ENCODE measurements at places on chromosomes 3 and 15.

DNA sequence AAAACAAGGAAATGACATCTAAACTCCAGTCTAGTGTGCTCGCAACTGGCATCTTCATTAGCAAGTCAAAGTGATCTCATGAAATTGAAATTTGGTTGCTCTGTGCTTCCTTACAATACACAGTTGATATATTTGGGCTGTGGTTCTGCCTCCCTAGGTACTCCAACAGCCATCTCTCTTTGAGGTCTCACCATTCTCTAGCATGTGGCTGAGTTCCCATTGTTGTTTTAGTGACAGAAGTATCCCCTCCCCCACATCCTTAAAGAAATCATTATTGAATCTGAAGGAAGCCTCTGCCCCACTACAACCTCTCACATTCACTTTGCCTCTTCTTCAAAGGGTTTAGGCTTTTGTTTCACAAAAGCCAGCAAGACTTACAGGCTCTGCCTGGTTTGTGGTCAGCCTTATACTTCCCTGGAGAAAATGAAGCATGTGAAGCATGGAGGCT, 516.5 kb downstream of the NLGN1 start:
- no peak for DNase-seq
- no peaks in the 10 kb centered on the region for H3K27me3 ChIP-seq
- no peak overlapping the region for H3K4me3 ChIP-seq
- H3K4me1 ChIP-seq = no peaks in the 10 kb centered on the region
- no peaks in the 10 kb centered on the region for H3K36me3 ChIP-seq

DNA sequence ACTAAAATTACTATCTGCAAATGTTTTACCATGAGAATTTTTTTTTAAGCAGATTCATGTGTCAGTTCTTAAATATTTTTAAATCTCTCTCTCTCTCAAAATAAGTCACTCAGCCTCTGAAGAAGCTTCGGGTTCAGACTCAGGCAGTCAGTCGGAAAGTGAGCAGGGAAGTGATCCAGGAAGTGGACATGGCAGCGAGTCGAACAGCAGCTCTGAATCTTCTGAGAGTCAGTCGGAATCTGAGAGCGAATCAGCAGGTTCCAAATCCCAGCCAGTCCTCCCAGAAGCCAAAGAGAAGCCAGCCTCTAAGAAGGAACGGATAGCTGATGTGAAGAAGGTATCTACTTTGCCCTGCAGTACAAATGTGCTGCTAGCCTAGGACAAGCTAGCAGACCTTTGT, 24.1 kb downstream of the CHD2 start:
- H3K27ac ChIP-seq = peak overlapping the region; percentile 78
- peaks cover 84% of the 10 kb centered on the region for H3K4me1 ChIP-seq
- H3K27me3 ChIP-seq = no peaks in the 10 kb centered on the region
- no peak for DNase-seq

- H3K27me3 ChIP-seq = no peaks in the 10 kb centered on the region
- no peak for DNase-seq
- H3K4me1 ChIP-seq = peaks cover 22% of the 10 kb centered on the region
- peaks cover 1% of the 10 kb centered on the region for H3K36me3 ChIP-seq
- no peak overlapping the region for H3K27ac ChIP-seq
- H3K4me3 ChIP-seq = no peak overlapping the region
Observed at GRCh38 chr3:186529201-186529999, 14.8 kb downstream of the CRYGS start.

DNA sequence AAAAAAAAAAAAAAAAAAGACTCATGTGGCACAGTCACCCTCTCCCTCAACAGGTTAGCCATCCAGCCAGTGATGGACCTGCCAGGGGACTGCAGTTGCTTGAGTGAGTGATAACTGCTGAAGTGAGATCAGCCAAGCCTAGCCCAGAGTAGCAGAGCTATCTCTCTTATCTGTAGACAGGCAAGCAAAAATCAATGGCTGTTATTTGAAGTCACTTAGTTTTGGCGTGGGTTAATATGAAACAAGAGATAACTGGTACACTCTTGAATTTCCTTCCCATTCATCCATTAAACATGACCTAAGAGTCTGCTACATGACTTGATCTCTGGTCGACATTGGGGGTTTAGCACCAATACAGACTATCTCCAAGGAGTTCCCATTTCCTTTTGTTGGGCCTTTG, 51.2 kb upstream of the TNIK start:
- DNase-seq = no peak
- H3K4me3 ChIP-seq = no peak overlapping the region
- no peaks in the 10 kb centered on the region for H3K27me3 ChIP-seq
- no peaks in the 10 kb centered on the region for H3K4me1 ChIP-seq
- H3K36me3 ChIP-seq = no peaks in the 10 kb centered on the region

- no peaks in the 10 kb centered on the region for H3K36me3 ChIP-seq
- DNase-seq = no peak
- peaks cover 66% of the 10 kb centered on the region for H3K4me1 ChIP-seq
- peak overlapping the region; percentile 80 for H3K27ac ChIP-seq
Observed at GRCh38 chr3:177551431-177551836, 354.2 kb upstream of the TBL1XR1 start.

DNA sequence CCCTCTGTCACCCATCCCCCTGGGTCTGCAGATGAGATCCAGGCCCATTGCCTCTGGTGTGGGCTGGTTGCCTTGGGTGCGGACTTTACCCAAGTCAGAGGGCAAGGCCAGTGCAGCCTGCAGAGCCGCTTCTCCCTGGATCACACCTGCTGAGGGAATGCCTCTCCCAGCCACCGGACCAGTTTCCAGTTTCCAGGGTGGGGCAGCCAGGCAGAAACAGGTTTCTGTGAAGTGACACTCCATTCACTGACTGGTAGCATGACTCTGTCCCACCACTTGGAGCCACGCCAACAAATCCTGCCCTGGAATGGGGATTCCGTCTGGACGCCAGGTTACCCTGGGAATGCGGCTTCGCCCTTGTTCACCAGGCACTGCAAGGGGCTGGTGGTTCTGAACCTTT, 30.0 kb downstream of the PAQR5 start:
- no peak for DNase-seq
- peaks cover 62% of the 10 kb centered on the region for H3K27me3 ChIP-seq
- peaks cover 4% of the 10 kb centered on the region for H3K36me3 ChIP-seq
- no peak overlapping the region for H3K4me3 ChIP-seq
- no peaks in the 10 kb centered on the region for H3K4me1 ChIP-seq

- no peaks in the 10 kb centered on the region for H3K27me3 ChIP-seq
- H3K4me1 ChIP-seq = peaks cover 22% of the 10 kb centered on the region
- H3K27ac ChIP-seq = no peak overlapping the region
Observed at GRCh38 chr3:4547799-4548198, 54.7 kb downstream of the ITPR1 start.

DNA sequence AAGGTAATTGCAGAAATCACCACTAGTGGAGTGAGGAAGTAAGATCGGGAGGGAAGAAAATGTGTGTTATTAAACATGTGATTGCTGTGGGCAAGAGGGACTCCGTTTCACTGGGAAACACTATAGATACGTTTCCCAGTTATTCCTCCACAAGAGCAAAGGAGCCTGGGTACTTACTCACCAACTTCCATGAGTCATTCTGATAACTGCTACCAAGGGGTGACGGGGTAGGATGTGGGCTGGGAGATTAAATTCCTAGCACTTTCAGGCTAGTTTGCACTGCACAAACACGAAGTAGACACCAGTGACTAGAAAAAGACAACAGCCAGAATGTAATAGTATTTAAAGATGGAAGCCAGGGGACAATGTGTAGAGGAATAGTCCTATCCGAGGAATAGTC, 812.9 kb upstream of the CFAP20DC start:
- DNase-seq = no peak
- H3K4me3 ChIP-seq = no peak overlapping the region
- no peak overlapping the region for H3K27ac ChIP-seq

- no peaks in the 10 kb centered on the region for H3K36me3 ChIP-seq
- no peak for DNase-seq
- no peaks in the 10 kb centered on the region for H3K4me1 ChIP-seq
- H3K27ac ChIP-seq = no peak overlapping the region
Observed at GRCh38 chr3:84042399-84043106, 916.2 kb upstream of the CADM2 start.

DNA sequence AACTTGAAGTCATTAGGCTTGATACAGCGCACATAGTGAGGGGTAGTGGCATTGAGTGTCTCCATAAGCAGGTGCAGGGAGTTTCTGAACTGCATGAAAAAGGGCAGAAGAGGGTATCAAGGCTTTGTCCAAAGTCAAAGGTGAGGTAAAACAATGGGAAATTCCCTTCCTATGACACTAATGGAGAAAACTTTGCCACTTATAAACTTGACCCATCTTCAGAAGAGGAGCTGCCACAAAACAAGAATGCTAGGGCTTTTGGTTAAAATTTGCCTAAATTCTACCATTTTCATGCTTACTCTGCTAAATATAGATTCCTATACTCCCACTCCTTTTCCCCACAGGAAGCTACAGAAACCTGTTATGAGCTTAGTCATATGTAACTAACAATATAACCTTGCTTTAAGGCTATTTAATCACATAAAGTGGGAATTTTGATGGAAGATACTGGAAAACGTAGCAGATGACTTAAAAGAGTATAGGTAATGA, 87.5 kb upstream of the MYO5C start:
- no peak for DNase-seq
- no peak overlapping the region for H3K27ac ChIP-seq
- peaks cover 33% of the 10 kb centered on the region for H3K36me3 ChIP-seq
- no peaks in the 10 kb centered on the region for H3K27me3 ChIP-seq
- no peaks in the 10 kb centered on the region for H3K4me1 ChIP-seq

GRCh38 chr3:157500232-157500631, 3.0 kb downstream of the VEPH1 start:
- no peak overlapping the region for H3K27ac ChIP-seq
- no peak for DNase-seq

GRCh38 chr15:100958326-100959065, 39.3 kb downstream of the LRRK1 start:
- no peak for DNase-seq
- H3K27ac ChIP-seq = no peak overlapping the region
- peaks cover 3% of the 10 kb centered on the region for H3K36me3 ChIP-seq
- no peak overlapping the region for H3K4me3 ChIP-seq

DNA sequence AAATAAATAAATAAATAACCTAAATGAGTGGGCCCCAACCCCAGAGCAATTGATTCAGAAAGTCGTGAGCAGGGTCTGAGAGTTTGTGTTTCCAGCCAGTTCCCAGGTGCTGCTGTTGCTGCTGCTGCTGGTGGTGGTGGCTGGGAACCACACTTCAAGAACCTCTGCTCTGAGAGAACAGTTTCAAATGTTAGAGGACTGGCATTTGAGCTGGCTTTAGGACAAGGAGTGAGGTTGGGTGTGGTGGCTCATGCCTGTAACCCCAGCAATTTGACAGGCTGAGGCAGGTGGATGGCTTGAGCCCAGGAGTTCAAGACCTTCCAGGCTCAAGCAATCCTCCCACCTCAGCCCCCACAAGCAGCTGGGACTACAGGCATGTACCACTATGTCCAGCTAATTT, 123.1 kb upstream of the UBE2E1 start:
- H3K27me3 ChIP-seq = peaks cover 10% of the 10 kb centered on the region
- H3K4me3 ChIP-seq = no peak overlapping the region
- no peak for DNase-seq

DNA sequence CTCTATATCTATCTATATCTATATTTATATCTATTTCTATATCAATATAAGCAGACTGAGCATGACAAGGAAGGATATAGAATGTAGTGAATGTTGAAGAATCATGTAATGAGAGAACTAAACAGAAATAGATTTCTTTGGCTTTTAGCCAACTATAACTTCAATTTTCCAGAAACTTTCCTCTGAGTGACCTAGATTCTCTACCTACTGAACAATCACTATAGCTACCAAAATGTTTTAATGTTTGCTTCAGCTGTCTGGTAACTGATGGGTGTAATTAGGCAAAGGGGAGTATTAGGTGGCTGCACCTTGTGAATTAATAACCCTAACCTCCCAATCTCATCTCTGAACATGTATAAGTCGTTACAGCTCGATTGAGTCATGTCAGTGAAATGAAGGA, 76.4 kb upstream of the ROBO1 start:
- no peak overlapping the region for H3K27ac ChIP-seq
- no peaks in the 10 kb centered on the region for H3K27me3 ChIP-seq
- no peaks in the 10 kb centered on the region for H3K4me1 ChIP-seq
- no peaks in the 10 kb centered on the region for H3K36me3 ChIP-seq

DNA sequence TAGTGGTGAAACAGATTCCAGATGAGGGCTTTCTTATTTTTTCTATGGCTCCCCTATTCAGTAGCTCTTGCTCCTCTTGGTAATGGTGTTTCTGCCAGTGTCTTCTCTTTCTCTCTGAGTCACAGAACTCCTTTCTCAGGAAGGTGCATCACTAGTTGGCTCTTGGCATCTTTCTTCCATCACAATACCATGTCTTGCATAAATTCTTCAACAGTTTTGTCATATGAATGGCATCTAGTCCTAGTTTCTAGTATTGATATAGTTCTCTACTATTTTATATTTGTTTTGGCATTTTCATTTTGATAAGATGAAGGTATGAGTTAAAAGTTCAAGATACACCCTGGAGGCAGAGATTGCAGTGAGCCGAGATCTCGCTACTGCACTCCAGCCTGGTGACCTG, 51.0 kb downstream of the REC114 start:
- H3K4me3 ChIP-seq = no peak overlapping the region
- H3K4me1 ChIP-seq = no peaks in the 10 kb centered on the region
- H3K36me3 ChIP-seq = no peaks in the 10 kb centered on the region
- H3K27me3 ChIP-seq = peaks cover 28% of the 10 kb centered on the region
- DNase-seq = no peak
- H3K27ac ChIP-seq = no peak overlapping the region

DNA sequence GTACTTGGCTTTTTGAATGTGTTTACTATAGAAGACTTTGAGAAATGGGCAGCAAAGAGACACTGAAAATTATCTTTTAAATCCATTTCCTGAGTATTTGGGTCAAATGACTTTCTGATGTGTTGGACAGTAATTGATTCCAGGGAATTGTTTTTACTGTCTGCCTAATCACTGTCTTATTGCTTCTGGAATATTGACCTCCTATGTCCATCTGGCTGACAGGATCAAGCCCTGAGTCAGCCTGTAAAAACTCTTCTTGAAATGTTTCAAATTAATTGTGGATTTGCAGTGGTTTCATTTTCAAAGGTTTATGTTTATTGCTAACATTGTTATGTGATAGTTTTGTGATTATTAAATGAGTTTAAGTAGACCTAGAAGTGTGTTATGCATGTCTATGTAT, 50.6 kb upstream of the MLF1 start:
- H3K4me1 ChIP-seq = no peaks in the 10 kb centered on the region
- no peaks in the 10 kb centered on the region for H3K27me3 ChIP-seq
- H3K4me3 ChIP-seq = no peak overlapping the region
- DNase-seq = no peak
- peaks cover 2% of the 10 kb centered on the region for H3K36me3 ChIP-seq

DNA sequence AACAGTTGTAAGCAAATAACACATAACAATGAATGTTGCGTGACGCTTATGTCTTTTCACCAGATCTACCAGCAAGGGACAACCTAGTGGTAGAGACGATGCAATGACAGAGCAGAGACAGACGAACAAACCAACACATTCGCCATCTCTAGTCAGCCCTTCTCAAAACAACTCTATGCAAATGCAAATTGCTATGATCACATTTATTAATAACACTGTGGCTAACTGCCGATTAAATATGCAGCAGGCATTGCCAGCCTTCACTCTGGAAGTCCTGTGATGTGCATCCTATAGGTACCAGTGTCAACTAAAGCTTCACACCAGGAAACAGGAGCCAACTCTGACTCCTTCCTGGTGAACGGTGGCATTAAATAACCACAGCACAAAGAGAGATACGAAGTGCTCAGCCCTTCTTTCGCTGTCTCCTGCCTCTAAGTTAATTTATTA, 94.2 kb downstream of the FOXP1 start:
- peaks cover 15% of the 10 kb centered on the region for H3K36me3 ChIP-seq
- peak; percentile 12 for DNase-seq
- H3K27ac ChIP-seq = peak overlapping the region; percentile 84
- H3K4me3 ChIP-seq = peak overlapping the region; percentile 64
- no peaks in the 10 kb centered on the region for H3K27me3 ChIP-seq

Data from central memory CD8-positive, alpha-beta T cell (primary cell).